ENCODE measurements at places on chromosomes 4 and X.

GRCh38 chr4:46387956-46388355, 2.0 kb downstream of the GABRA2 start:
- DNase-seq: no peak

DNA sequence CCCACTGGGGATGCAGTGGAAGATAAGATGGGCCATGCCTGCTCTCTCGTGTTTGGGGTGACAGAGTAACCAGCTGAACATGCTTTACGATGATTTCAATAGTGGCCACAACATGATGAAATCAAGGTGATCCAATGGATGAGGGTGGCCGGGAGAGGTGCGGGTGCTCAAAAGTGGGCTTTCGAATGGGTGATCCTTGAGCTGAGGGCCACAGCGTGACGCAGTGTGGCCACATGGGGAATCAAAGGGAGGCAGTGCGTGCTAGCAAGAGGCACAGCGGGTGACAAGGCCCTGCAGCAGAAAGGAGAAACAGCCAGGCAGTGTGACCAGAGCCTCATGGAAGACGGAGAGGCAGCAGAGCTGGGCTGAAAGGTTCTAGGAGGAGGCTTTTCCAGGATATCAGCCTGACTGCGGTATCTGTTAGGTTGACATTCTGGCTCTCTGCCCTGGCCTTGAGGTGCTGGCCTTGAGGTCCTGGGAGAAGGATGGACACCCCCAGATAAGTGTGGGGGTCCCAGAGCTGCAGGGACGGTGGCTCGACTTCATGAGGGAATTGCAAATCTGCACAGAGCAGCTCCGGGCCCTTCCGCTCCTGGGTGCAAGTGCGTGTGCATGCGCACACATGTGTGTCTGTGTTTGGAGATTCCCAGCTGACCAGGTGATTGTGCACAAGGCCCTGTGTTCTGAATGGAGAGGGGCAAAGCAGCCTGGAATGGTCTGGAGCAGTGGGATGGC, 38.0 kb upstream of the GPR78 start:
- DNase-seq: peak; percentile 72

DNA sequence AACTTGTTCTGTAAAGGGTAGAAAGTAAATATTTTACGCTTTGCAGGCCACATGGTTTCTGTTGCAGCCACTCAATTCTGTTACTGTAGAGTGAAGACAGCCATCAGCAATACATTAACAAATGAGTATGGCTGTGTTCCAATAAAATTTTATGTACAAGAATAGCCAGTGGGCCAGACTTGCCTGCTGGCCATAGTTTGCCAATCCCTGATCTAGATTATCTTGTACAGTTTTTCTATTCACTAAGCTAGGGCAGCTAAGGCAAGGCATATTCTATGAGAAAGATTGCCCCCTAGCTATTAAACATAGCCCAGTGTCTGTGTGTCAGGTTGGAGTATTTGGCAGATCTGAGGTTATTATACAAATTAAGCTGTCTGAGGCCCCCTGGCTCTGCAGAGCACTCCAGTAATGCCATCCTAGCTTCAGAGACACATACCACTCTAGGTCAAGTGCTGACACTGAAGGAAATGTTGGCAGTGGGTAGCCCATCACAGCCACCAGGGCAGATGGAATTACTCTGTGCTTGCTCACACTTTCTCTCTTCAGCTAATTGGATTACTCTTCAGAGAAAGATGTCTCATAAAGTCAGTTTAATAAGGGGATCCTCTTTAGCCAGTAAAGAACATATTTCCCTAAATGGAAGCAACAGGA, 40.7 kb downstream of the MTTP start:
- DNase-seq: no peak

DNA sequence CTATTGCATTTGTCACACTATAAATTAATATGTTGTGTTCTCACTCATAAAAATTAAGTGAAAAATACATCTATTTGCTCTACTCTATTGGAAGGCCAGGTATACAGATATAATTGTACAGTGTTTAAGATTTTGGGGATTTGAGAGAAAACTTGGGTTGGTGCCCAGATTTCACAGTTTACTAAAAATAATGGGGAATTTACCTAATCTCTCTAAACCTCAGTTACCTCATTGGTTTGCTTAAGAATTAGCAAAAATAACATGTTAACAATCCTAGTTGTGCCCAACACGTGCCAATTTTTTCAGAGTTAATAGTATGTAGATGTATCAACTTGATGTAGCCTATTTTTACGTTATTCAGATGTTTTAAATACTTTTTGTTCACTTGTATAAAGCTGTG, 1495.3 kb upstream of the PCDH7 start:
- DNase-seq: no peak

GRCh38 chr4:181245326-181245725, 997.9 kb upstream of the TENM3 start:
- DNase-seq: no peak

GRCh38 chr4:42341518-42342026, 55.7 kb upstream of the SHISA3 start:
- DNase-seq: no peak

DNA sequence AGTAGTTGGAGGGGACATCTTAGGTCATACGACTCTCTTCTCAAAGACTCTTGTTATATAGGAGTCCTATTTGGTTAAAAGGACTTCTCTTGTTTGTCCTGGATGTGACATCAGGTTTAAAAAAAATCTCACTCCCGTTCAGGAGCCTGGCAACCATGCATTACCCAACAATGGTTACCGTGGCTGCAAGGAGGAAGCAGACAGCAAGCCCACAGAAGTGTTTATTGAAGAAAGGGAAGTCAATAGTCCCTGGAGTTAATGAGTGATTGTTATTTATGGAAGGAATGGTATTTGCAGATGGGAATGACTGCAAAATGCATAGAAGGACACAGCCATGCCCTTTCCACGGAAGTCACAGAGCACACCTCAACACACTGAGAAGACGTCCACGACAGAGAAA, 75.9 kb upstream of the ENPP6 start:
- DNase-seq: no peak

GRCh38 chrX:142156567-142156966, 48.5 kb downstream of the MAGEC2 start:
- no peak for DNase-seq

DNA sequence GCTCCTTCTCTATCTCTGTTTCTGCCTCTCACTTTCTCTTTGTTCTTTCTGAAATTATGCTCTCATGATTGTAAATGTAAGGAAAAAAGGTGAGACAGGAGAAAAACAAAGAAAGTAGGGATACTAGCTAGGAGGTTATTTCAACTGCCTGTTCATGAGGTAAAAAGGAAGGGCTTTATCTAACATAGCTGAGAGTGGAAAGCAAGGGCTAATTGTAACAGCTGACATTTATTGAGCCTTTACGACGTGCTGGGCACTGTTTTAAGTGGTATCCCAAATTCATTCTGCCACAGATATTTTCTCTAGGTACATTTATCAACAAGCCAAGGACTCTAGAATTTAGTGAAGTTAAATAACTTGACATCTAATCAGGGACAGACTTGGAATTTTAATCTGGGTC, 133.1 kb upstream of the GNPDA2 start:
- DNase-seq: no peak

DNA sequence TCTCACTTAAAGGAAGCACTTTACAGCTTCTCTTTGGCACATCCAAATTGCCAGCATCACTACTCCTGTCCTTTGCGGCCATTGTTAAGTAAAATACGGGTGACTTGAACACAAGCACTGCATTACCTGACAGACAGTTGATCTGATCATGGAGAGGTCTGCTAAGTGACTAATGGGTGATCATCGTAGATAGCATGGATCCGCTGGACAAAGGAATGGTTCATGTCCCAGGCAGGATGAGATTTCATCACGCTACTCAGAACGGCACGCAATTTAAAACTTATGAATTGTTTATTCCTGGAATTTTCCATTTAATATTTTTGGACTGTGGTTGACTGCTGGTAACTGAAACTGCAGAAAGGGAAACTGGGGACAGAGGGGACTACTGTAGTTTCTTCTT, 94.1 kb downstream of the NEUROG2 start:
- no peak for DNase-seq

GRCh38 chr4:8916906-8917305, 45.3 kb upstream of the HMX1 start:
- DNase-seq: no peak

DNA sequence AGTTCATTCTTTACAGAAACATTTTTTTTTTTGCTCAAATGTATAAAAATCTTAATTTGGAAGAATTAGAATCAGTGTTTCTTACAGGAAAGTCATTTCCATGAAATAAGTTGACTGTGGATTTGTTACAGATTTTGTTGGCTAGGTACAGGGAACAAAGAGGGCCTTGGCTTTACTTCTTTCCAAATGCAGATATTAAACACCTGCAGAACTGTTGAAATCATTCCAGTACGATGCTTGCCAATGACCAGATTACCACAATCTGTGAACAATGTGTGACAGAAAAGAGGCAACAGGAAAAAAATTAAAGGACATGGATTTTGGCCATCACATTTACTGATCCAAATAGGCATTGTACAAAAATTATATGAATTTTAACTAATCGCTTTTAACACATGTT, 70.8 kb downstream of the ANXA10 start:
- DNase-seq: no peak

DNA sequence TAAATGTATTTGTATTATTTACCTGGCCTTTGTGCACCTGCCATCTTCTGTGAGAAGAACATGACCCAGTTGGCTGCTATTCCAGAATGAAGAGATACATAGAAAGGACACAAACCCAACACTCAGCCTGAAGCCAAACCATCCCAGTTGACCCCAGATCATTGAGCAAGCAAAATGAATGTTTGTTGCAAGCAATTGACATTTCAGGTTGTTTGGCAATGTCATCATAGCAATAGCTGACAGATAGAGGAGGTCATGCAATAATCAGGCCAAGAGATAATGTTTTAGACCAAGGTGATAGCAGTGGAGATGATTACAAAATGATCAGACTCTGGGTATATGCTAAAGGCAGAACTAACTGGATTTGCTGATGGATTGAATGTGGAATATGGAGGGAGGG, 71.2 kb upstream of the TMEM164 start:
- DNase-seq: no peak

- DNase-seq: no peak
Observed at GRCh38 chr4:148827781-148828180, 385.6 kb upstream of the NR3C2 start.

GRCh38 chr4:1720163-1720983, 750 bp downstream of the TMEM129 start:
- peak; percentile 87 for DNase-seq

GRCh38 chr4:1770245-1770644, 22.8 kb upstream of the FGFR3 start:
- DNase-seq: no peak

DNA sequence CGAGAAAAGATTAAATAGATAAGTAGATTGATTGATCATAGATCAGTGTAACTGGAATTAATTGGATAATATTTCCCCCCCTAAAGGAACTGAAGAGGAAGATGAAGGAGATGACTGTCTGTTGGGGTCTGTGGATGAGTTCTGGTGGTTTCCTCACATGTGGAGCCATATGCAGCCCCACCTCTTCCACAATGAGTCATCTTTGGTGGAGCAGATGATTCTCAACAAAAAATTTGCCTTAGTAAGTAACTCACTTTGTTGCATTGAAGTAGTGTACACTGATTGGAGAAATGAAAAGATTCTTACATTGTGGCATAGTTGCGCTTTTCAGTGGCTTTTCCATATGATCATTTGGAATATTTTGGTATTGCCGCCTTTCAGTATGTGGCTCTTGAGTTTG, 80.4 kb downstream of the NDST3 start:
- DNase-seq: no peak

- DNase-seq: no peak
Observed at GRCh38 chr4:23038626-23039491, 346.1 kb downstream of the GBA3 start.

DNA sequence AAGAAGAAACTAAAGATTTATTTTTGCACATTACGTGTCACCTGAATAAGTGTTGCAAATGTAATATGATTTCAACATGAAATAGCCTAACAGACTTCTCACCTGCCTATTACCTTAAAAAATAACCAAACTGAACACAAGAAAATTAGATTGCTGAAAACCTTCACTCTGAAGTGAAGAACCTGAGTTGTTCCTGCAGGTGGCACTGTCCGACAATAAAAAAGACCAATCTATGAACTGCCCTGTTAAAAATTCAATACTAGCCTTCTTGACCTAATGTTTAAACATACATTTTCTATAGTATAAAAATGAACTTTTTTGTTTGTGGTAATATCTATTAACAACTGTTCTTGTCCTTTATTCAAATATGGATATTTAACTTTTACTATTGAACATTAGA, 69.2 kb upstream of the PNPLA4 start:
- DNase-seq: no peak

DNA sequence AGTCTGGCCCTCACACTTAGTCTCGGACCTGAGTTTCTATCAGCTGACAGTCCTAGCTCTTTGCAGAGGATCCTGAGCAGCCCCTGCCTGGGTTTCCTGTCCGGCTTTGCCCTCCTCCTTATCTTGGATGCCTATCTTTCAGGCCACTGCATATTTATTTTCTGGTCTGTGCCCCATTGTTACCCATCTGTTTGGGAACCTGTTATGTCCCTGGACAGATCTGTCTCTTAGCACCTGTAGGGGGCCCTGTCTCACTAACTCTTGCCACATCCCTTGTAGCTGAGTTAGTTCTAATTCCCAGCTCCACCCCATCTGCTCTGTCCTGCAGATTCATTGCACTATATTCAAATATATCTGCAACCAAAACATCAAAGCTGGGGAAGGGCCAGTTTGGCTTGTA, 514.9 kb upstream of the LCORL start:
- DNase-seq: no peak
